Ureter (tissue), 1 donor: ENCODE measurements at places on chromosomes 1 and 21. TPM values are rescaled to one million over a fixed set of nuclear protein-coding genes. Genes with fewer than 3 reads are reported as not detected.
A peak's percentile ranks its signal among the peaks of the same experiment; 100 is the strongest.

DNA sequence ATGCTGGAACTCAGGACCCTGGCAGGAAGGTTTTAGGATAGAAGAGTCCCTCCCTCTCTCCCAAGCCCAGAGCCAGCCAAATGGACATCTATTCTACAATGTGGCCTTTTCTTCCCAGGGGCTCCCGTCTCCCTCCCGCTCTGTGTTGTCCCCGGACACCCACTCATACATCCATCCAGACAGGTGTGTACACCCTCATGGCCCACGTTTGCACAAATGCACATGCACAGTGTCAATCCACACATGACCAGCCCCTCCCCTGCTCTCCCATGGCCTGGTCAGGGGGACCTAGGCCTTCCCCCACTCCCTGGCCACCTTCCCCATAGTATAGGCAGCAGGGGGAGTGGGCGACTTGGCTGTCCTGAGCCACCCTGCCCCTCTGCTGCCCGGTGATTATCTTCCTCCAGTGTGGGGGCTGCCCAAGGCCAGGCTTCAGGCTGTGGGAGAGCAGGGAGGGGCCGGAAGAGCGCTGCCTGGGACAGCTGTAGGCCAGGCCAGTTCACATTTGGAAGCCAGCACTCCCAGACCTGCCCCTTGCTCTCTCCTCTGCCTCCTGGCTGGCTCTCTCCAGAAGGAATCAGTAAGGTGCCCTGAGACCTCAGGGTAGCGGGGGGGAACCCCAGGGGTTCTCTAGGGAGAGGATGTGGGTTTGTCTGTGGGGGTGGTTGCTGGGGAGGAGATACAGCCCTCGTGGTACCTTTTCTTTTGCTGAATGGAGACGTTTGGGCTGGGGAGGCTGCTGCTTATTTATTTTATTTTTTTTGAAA, 4.1 kb upstream of the PTPN7 start:
- DNase-seq, result no peak

DNA sequence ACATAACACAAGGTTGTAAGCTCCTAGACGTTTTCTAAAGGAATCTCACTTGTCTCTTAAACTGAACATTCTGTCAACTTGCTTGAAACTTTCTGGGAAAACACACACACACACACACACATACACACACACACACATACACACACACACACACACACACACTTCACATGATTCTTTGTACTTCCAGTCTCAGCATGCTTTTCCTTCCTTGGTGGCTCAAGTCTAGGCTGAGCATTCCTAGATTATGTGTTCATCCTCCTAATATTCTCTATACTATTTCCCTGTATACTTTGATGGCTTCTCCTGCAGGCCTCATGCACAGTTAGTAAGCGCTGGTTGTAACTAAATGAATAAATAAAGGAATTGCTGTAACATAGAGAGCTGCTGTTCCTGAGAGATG, 372.1 kb downstream of the PTPRC start:
- no peak for DNase-seq

- DNase-seq, result no peak
Observed at GRCh38 chr1:53292690-53293089, 35.2 kb downstream of the LRP8 start.

- DNase-seq, result no peak
Observed at GRCh38 chr1:68293122-68293521, 60.8 kb upstream of the WLS start.

GRCh38 chr1:172051898-172052297, 210.6 kb downstream of the DNM3 start:
- no peak for DNase-seq

The CDA gene
- total RNA-seq, result 3.5 TPM

DNA sequence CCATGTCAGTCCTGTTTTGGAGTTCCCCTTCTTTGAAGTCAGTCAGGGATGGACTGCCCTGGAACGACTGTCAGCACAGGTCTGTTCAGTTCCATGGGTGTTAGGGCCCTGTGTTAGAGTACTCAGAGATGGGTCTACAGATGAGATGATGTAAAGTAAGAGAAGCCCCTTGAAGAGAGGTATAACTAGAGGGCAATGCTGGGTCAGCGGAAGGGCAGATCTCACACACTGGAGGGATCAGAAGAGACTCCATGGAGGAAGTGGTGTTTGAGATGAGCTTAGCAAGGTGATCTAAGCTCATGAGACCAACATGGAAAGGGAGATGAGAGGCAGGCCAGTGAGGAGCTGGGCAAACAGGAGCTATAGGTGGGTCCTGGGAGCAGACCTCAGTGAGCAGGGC, 7.6 kb downstream of the PPFIA4 start:
- no peak for DNase-seq

- DNase-seq, result no peak
Observed at GRCh38 chr1:248757784-248758195, 2.2 kb upstream of the LYPD8 start.

GRCh38 chr1:92544756-92545165, 58.0 kb upstream of the GFI1 start:
- no peak for DNase-seq

- DNase-seq, result no peak
Observed at GRCh38 chr1:21499283-21499950, 9.8 kb upstream of the ALPL start.

- DNase-seq, result no peak
Observed at GRCh38 chr1:3495776-3496745, 41.6 kb downstream of the ARHGEF16 start.

DNA sequence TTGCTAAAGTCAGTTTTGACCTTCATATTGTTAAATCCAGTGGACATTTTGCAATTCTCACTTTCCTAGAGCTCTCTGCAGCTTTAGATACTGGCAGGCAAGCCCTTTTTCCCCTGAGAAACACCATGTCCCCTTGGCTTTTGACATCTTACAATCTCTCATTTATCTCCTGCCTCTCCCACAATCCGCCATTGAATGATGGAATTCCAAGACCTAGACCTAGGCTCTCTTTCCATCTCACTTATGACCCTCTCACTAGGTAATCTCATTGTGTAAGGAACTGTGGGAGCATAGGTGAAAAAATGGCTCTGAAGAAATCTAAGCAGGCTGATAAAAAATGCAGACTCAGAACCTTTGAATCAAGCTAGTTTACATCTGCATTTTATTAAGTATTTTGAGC, 2.0 kb downstream of the KYAT3 start:
- DNase-seq, result no peak

DNA sequence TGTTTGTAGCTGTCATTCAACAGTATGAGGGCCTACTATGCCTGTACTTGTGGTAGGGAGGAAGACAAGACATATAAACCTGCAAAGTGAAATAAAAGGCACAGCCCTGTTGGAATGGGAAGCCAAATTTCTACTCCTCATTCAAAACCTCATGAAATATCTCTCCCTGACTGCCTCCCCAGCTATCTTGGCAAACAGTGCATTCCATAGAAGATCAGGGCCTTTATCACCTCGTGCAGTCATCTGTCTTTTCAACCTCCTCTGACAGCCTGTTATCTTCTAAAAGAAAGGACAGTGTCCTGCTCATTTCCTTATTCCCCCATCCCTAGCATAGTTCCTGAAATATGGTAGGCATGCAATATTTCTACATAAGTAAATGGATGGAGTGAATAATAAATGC, 71.0 kb downstream of the SH3GLB1 start:
- no peak for DNase-seq

The ADGRL2 gene
- total RNA-seq, result 41.9 TPM

The GUCA2B gene
- not detected for total RNA-seq

DNA sequence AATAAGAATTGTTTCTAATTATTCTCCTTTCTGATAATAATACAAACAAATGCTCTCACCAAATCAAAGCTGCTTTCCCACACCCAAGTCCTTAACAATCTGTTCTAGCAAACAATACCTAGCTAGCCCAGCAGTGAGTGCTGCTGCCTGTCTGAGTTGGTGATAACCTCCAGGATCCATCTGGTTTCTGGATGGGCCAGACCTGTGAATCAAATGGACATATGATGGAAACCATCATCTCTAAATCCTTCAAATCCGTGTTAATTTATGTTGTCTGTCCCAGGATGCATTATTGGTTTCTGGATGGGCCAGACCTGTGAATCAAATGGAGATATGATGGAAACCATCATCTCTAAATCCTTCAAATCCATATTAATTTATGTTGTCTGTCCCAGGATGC, 1230.0 kb downstream of the AMY1C start:
- DNase-seq, result no peak

GRCh38 chr1:1437904-1438376, 2.5 kb downstream of the VWA1 start:
- no peak for DNase-seq

DNA sequence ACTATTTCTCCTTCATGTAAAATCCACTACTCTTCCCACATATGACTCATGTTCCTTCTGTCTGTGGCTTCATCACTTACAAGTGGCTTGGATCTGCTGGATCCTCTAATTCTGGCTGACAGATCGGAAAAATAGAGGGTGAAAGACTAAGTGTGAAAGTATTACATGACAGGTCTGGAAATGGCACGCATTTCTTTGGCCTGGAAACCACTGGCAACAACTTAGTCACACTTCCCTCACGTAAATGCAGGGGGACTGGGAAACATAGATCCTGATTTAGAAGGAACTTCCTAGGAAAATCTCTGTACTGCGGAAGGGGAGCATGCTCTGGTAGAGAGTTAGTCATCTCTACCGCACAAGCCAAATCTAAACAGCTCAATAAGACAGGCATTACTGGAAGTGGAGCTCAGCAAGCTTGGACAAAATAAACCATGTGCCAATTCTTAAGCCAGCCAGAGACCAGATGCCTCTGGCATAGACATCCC, 305.4 kb upstream of the PTBP2 start:
- DNase-seq, result peak; percentile 46

The SPOCD1 gene
- 39.8 TPM for total RNA-seq

The RGS1 gene
- 50.0 TPM for total RNA-seq

The PRDM16 gene
- 15.9 TPM for total RNA-seq

DNA sequence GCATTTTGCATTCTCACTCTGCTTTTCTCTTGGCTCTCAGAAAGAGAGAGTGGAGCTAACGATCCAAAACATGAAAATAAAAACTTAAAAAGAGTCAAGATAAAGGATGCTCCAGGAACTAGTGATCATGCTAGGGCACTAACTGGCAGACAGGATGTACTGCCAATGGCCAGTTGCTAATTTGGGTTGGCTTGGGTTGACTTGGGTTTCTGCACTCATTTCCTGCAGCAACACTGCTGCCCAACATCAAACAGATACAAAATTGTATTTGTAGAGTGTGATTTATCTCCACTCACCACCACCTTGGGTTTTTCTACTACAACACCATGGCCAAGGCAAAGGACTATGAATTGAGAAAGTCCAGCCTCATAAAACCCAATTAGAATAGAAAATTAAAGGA, 662.3 kb upstream of the PTBP2 start:
- no peak for DNase-seq

The CTTNBP2NL gene
- total RNA-seq, result 47.4 TPM

- no peak for DNase-seq
Observed at GRCh38 chr1:66266350-66266749, 267.6 kb upstream of the SGIP1 start.

The WDR64 gene
- not detected for total RNA-seq

- no peak for DNase-seq
Observed at GRCh38 chr1:101920577-101920976, 76.1 kb downstream of the OLFM3 start.

GRCh38 chr1:108585313-108585712, 25.4 kb downstream of the EEIG2 start:
- DNase-seq, result no peak

DNA sequence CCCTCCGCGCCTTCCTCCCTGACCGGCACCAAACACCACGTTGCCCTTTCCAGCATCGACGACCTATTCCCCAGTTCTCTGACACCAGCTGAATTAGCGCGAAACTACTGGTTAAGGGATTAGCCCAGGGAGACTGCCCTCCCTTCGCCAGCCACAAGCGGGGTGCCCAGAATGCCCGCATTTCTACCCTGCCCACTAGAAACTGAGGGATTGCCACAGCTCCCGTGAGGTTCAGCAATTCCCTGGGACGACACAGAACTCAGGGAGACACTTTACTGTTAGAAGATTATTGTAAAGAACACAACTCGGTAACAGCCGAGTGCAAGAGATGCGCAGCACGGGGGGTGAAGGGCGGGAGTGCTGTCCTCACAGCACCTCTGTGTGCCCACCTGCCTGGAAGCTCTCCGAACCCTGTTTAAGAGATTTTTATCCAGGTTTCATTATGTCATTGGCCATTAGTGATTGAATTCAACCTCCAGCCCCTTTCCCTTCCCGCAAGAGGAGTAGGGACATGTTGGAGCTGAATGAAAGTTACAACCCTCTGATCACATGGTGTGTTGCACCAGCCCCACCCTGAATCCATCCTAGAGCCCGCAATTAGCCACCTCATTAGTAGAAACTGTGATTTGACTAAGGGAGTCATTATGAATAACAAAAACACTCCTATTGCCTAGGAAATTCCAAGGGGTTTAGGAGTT, 15.8 kb upstream of the RIPPLY3 start:
- no peak for DNase-seq

The PROK1 gene
- total RNA-seq, result 9.3 TPM

GRCh38 chr1:218931324-218931723, 242.4 kb upstream of the LYPLAL1 start:
- no peak for DNase-seq

DNA sequence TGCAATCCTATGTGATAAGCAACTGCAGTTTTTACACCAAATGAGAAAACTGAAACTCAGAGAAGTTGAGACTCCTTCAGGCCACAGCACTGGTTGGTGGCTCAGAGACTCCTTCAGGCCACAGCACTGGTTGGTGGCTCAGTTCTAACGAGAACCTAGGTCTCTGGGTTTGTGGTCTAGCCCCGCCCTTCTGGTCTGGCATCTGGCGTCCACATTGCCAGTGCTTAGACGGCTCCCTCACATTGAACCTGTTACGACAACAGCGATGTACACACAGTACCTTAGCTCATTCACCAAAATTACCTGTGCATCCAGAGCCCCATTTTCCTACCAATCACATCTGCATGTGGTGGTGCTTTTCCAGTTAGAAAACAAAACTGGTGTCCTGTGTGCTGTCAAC, 66.1 kb downstream of the NID1 start:
- DNase-seq, result no peak

GRCh38 chr1:18752409-18752808, 107.1 kb downstream of the TAS1R2 start:
- DNase-seq, result no peak
